ENCODE measurements at places on chromosomes 3 and 15. TPM values are rescaled to one million over a fixed set of nuclear protein-coding genes. Genes with fewer than 3 reads are reported as not detected.

HHLA2 gene
- total RNA-seq, result not detected

PLSCR2 gene
- not detected for total RNA-seq

KATNBL1 gene
- total RNA-seq, result 35.4 TPM

ZNF620 gene
- 1.6 TPM for total RNA-seq

GOLGA8G gene
- total RNA-seq, result not detected

IMP3 gene
- 168 TPM for total RNA-seq

CAND2 gene
- 2.2 TPM for total RNA-seq

MESP2 gene
- total RNA-seq, result not detected

KPNA1 gene
- total RNA-seq, result 58.0 TPM

KIF15 gene
- 1.7 TPM for total RNA-seq

RETNLB gene
- not detected for total RNA-seq

CACNA1D gene
- 1.8 TPM for total RNA-seq

COL6A6 gene
- total RNA-seq, result 0.79 TPM

APEH gene
- 54.2 TPM for total RNA-seq

CPNE4 gene
- not detected for total RNA-seq

PARP15 gene
- total RNA-seq, result 4.3 TPM

BLM gene
- total RNA-seq, result 1.7 TPM

CYP8B1 gene
- total RNA-seq, result 0.36 TPM

RIOX2 gene
- 34.7 TPM for total RNA-seq
